ENCODE measurements at places on chromosomes 6 and 20.

DNA sequence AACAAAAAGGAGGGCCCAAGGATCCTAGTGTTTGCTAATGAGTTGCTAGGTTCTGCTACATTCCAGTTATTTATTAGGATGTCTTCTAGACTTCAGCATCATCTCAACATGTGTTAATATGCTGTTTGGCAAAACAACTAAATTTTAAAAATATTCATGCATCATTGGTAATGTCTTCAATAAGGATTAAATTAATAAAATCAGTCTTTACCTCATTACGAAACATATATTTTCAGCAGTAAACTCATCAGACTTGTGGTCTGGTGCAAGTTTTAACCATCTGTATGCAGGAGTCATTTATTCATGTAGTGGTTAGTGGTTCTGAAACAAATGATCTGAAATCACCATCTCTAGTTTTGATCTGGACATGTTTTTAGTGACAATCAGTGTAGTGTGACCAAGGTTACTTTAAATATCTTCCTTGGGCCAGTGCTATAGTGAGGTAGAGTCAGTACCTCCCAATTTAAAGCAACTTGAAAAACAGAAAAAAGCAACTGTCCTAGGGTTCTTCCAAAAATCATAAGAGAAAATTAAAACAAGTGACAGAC is 85.0 kb upstream of the KCNK16 start:
- DNase-seq: no peak

- peak; percentile 80 for DNase-seq
Observed at GRCh38 chr6:116100419-116101301, at the start of gene NT5DC1. NT5DC1 (plus strand) TSS chr6:116100853; CDS start chr6:116100931, 78 bp downstream.

DNA sequence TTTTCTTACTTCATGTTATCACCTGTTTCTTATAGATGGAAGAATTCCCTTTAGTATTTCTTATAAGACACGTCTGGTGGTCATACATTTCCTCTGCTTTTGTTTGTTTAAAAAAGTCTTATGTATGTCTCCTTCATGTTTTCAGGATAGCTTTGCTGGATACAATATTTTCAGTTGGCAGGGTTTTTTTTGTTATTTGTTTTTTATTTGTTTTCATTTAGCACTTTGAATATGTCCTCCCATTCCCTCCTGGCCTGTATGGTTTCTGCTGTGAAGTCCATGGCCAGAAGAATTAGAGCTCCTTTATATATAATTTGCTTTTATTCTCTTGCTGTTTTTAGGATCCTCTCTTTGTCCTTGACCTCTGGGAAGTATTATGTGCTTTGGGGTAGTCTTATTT is 82.7 kb upstream of the RAB32 start:
- DNase-seq: no peak

- no peak for DNase-seq
Observed at GRCh38 chr20:48147311-48147710, 362.0 kb upstream of the SULF2 start.

DNA sequence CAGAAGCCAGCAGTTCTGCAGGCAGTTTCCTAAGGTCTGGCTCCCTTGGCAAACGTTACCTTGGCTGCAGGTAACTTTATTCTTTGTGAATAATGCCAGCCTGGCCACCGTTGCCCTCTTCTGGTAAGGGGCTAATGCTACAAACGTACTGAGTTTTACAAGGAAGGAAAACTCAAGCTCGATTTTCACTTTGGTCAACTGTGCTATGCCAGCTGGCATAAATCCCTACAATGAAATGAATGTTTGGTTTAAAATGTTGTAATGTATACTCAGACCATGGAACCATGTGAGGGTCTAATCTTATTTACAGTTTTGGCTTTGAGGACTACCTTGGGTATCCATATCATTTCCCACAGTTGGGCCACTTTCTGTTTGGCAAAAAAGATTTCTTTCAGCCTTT is 101.4 kb downstream of the SLX4IP start:
- peak; percentile 23 for DNase-seq

GRCh38 chr20:4101910-4102309 is 86.6 kb upstream of the RNF24 start:
- DNase-seq: no peak

DNA sequence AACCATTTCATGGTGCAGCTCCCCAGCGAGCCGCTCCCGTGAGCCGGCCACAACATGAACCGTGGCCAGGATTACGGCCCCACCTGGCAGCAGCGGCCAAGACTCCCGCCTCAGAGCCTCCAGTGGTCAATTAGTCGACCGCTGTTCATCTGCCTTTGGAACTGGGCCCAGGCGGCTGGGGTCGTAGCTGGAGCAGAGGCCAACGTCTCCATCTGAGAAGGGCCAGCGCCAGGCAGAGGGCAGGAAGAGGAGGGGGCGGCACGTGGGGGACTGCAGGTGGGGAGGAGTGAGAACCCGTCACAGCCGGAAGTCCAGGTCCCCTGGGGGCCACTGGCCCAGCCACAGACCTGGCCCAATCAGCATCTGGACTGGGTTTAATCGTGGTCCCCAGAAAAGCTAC is 184.3 kb downstream of the TAF4 start:
- DNase-seq: no peak

DNA sequence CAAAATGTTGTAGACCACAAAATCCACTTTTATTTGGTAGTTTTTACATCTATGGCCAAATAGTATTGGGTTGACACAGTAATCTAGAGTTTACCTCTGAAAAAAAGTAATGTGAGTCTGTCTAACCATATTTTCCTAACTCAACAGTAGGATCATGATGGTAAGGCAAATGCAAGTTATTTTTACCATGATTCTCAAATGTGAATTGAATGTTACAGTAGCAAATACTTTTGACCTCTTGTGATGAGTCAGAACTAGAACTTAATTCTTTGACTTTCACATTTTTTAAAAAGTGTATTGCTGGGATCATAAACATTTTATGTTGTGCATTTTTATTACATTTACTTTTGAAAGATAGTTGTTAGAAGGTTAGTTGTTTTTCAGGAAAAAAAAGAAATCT is 22.0 kb downstream of the RNF146 start:
- DNase-seq: no peak

- DNase-seq: no peak
Observed at GRCh38 chr20:38878866-38879265, 47.4 kb upstream of the FAM83D start.

- DNase-seq: no peak
Observed at GRCh38 chr6:21423106-21423854, 170.3 kb upstream of the SOX4 start.

- DNase-seq: no peak
Observed at GRCh38 chr6:157400676-157401075, 19.7 kb downstream of the ZDHHC14 start.

- DNase-seq: no peak
Observed at GRCh38 chr20:46420878-46421277, 14.5 kb upstream of the ELMO2 start.

DNA sequence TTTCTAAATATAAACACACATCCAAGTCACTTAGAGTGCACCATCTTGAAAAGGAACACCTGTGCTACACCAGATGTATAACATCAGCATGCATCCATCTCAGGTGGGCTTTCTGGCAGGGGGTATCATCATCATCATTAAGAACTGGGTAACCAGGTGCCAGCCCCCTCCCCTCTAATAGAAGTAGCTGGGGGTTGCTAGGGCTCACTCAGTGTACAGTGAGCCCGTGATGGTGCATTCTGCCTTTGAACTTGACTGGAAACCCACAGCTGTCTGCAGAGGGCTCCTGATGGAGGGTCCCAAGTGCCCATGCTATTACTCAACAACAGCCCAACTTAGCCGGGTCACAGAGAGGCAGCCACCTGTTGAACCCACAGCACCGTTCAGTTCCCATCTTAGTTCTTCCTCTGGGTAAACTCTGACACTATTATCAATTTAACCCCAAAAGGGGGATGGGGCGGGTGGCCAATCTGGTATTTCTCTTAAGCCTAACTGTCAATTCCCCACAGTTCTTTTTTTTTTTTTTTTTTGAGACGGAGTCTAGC is 32.7 kb upstream of the CCND3 start:
- no peak for DNase-seq

- peak; percentile 14 for DNase-seq
Observed at GRCh38 chr6:138007014-138007472, 100.2 kb downstream of the PERP start.

GRCh38 chr20:5056801-5057599 is 55.7 kb upstream of the SLC23A2 start:
- DNase-seq: peak; percentile 87

DNA sequence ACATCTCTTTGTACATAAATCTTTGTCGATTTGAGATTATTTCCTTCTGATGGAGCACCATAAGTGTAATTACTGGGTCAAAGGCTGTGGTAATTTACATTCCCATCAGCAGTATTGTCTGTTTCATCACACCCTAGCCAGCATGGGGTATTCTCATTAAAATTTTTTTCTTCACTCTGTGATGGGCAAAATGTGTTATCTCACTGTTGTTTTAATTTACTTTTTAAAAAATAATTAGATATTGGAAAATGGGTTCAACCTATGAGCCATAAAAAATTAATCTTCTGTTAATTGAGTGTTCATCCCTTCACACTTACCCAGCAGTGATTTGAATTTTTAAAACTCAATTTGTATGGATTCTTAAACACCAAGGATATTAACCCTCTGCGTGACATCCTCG is 44.0 kb upstream of the NNAT start:
- no peak for DNase-seq

- no peak for DNase-seq
Observed at GRCh38 chr20:1299522-1299921, 29.4 kb downstream of the SDCBP2 start.

DNA sequence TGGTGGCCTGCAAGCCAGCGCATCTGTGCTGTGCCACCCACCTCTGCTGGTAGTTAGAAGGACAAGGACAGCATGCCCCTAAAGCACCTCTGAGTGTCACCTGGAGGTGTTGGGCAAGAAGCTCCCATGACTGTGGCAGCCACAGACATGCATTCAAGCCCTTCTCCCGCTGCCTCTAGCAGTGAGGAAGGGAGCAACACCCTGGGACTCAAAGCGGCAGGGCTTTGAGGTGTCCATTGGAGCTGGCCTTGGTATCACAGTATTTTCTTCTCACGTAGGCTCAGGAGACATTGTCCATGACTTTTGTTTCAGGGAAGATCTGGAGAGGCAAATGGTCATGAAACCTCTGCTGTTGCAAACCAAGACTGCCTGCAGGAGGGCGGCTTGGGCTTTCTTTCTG is 140.8 kb upstream of the RIN2 start:
- DNase-seq: no peak

DNA sequence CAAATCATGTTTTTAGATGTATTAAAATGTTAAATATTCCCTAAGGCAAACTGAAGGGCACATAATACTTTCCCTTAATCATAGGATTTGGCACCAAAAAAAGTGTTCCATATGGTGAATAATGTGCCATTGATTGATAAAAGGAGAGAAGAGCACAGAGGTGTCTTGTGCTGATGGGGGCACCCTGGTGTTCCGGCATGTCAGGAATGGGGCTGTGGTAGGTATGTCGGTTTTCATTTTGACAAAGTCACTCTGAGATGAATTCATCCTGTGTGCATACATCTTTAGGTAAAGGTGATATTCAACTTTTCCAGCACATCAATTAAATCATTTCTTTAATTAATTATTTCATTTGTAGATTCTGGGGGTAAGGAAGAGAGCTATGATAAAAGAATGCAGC is 36.8 kb downstream of the CENPW start:
- DNase-seq: no peak

DNA sequence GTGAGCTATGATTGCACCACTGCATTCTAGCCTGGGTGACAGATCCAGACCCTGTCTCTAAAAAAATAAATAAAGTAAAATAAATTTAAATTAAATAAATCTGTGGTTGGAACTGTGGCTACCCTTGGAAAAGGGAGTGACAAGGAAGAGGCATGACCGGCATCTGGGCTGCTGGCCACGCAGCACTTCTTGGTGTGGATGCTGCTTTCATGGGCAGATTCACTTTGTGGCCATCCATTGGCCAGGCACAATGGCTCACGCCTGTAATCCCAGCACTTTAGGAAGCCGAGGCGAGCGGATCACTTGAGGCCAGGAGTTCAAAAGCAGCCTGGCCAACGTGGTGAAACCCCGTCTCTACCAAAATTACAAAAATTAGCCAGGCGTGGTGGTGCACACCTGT is 16.1 kb downstream of the EBF4 start:
- DNase-seq: no peak

- DNase-seq: no peak
Observed at GRCh38 chr6:82006027-82006738, 241.4 kb downstream of the IBTK start.

DNA sequence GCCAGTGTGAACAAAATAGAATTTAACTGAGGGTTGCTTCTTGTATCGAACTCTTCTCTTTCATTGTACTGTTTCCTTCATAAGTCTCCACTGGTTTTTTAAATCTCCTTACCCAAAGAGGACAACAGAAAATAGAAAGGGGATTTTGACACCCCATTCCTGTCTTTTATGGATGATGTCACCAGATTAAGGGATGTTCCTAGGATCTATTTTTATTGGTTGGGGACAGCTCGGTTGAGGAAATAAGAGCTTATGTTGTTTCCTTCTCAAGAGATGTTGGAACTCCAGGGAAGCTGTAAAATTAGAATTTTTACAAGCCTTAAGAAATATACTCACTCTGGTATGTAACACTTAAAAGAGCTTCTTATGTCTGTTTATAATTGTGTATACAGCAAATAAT is 171.5 kb downstream of the PHF3 start:
- DNase-seq: no peak

DNA sequence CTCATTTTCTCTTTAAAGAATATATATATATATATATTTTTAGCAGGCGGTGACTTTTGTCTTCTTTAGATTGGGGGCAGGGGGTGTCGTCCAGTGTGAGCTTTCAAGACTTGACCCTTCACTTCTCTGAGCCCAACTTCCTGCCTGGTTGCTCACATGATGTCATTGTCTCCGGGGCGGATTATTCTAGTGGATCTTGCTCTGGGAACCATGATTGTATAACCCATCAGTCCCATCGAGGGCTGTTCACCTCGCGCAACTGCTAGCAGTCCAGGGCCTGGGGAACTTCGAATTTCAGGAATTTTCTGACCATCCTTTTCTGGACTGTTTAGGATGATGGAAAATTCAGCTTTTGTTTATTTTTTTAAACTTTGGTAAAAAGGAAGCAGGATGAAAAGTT is 1.0 kb downstream of the IGF2R start:
- peak; percentile 27 for DNase-seq

DNA sequence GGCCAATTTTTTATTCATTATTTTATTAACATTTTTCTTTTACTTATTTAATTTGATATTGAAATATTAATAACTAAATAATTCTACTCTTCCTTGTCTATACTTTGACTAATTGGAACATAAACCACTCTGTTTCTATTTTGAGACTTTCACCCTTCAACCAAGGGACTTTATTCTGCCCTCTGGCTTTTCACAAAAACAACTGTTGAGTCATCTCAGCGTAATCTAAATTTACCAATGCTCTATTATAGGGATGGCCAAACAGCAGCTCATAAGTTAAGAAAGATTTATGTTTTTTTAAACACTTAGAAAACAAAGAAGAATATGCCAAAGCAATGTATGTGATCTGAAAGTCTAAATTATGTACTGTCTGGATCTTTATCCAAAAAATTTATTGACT is 46.7 kb downstream of the DOP1A start:
- no peak for DNase-seq

DNA sequence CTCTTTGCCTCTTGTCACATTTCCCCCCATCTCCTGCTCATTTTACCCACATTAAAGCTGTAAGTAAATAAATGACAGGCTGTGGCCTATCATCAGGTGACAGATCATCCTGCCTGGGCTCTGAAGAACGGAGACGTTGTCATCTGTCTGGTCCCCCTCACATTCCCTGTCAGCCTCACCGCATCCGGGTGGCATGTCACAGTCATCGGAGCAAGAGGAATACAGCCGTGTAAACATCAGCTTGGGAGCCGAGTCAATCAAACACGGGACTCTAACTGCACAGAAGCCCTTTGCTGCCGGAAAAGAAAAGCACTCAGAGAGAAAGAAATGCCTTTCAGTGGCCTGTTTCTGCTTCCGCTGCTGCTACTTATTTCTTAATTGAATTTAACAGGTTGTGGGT is 371.9 kb upstream of the ID4 start:
- DNase-seq: no peak
